ENCODE measurements at places on chromosomes 3 and 15. TPM values are rescaled to one million over a fixed set of nuclear protein-coding genes. Genes with fewer than 3 reads are reported as not detected.

GPR149 gene
- total RNA-seq = not detected

GOLGA8J gene
- total RNA-seq = not detected

GXYLT2 gene
- total RNA-seq = 1.1 TPM

FANCD2OS gene
- not detected for total RNA-seq

LRRC34 gene
- not detected for total RNA-seq

TFDP2 gene
- total RNA-seq = 15.9 TPM

MESP2 gene
- 0.24 TPM for total RNA-seq

PRKCD gene
- total RNA-seq = 39.7 TPM

HYAL1 gene
- 0.43 TPM for total RNA-seq

IGSF11 gene
- 4.8 TPM for total RNA-seq

GOLGA6B gene
- total RNA-seq = 0.06 TPM

FRMD5 gene
- total RNA-seq = 2.5 TPM

TP53BP1 gene
- total RNA-seq = 15.4 TPM

MORC1 gene
- total RNA-seq = not detected

GRIP2 gene
- 1.2 TPM for total RNA-seq

SOX14 gene
- total RNA-seq = not detected

GP9 gene
- total RNA-seq = not detected

EAF2 gene
- total RNA-seq = 1.6 TPM

TRH gene
- total RNA-seq = not detected

SIN3A gene
- total RNA-seq = 31.3 TPM

ACTL6A gene
- total RNA-seq = 50.7 TPM

SERINC4 gene
- total RNA-seq = 0.08 TPM

UBAP1L gene
- total RNA-seq = 1.3 TPM

HAPLN3 gene
- 27.6 TPM for total RNA-seq

QTRT2 gene
- total RNA-seq = 20.0 TPM

MYRIP gene
- not detected for total RNA-seq

NPAP1 gene
- not detected for total RNA-seq

UCN2 gene
- 7.9 TPM for total RNA-seq

CCDC33 gene
- 6.8 TPM for total RNA-seq

TLR9 gene
- total RNA-seq = 0.02 TPM

LOXL1 gene
- 1.2 TPM for total RNA-seq

PROS1 gene
- total RNA-seq = 13.8 TPM

C3orf80 gene
- total RNA-seq = 1.0 TPM

SH2D7 gene
- total RNA-seq = not detected

MRPL47 gene
- total RNA-seq = 39.0 TPM

PPP1R14D gene
- not detected for total RNA-seq

DUOX1 gene
- total RNA-seq = not detected

LARP6 gene
- total RNA-seq = 75.6 TPM

NR2F2 gene
- total RNA-seq = 20.2 TPM

CPNE9 gene
- 0.30 TPM for total RNA-seq

GABRA5 gene
- total RNA-seq = 104 TPM

Measured in A549 treated with Hydrocortisone at 1 μM for 4 hours (cell line).